Stimulated activated CD4-positive, alpha-beta T cell treated with anti-CD3 and anti-CD28 coated beads, Interleukin-4, amount 100 ng/mL, for 4 hours (primary cell): ENCODE measurements at places on chromosomes 3 and 15.

GRCh38 chr3:180698760-180699270, 19.5 kb upstream of the CCDC39 start:
- no peak for DNase-seq

DNA sequence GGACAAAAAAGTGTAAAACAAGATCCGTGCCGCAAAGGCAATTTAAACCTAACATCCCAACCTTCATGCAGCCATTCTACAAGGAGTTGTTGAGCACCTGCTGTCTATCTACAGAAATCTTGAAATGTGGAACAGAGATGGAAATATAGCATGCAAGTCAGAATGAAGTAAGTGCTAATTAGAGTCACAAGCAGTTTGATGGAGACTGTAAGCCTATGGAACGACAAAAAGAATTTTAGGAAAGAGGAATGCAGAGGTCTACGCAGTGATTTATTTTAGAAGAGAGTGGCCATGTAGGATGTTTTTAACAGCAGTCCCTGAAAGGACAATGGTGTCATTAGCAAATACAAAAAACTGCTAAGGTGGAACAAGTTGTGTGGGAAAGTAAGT, 851 bp upstream of the DCBLD2 start:
- no peak for DNase-seq

- no peak for DNase-seq
These were observed 172.8 kb upstream of the SATB1 start for GRCh38 chr3:18597919-18598318.

DNA sequence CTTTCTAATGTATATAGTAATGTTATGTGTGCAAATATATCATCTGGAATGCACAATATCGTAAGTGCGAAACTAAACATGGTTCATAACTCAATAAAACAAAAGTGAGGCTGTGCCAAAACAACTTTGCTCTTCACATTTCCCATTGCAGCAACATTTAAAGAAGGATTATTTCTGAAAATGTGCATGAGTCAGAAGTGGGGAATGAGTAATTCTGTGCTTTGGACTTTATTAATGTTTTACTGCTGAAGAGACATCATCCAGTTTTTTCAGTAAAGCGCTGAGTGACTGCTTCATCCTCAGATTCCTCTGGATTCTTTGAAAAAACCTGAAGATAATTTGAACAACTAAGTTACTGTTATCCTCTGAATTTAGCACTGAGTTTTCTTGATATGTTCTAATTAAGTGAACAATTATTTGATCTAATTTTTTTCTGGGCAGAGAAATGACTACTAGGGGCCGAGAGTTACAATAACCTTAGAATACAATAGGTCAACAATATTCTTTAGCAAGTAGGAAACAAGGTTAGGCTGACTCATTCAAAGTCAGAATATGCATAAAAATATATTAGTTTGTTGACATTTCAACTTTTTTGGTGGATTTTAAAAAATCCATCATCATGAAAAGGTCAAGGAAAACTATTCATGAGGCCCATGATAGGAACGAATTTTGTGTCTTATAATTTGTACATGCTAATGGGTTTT, 20.0 kb upstream of the PLCL2 start:
- no peak for DNase-seq

- no peak for DNase-seq
These were observed 11.1 kb upstream of the TMC3 start for GRCh38 chr15:81384891-81385720.

DNA sequence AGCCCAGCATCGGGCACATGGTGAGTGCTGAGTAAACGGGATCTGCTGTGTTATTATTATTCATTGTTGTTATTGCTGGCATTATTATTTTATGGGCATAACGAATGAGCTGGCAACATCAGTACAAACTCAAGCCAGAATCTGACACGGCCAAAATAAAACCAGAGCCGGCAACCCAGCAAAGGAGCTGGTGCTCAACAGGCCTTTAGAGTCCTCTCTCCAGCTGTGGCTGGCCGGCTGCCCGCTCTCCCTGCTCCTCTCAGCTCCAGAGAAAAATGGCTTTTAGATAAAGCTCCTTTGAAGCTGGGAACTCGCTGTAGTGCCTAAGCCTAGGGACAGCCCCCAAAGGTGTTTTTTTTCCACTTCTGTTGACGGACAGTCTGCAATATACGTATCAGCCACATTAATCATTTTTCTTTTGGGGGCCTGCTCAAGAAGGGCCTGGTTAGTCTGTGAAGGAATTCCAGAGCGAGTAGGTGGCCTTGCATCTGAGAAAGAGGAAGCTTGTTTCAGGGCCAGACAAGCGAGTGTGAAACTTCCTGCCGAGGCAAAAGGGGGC, 193.9 kb upstream of the UBE2E1 start:
- DNase-seq = no peak

DNA sequence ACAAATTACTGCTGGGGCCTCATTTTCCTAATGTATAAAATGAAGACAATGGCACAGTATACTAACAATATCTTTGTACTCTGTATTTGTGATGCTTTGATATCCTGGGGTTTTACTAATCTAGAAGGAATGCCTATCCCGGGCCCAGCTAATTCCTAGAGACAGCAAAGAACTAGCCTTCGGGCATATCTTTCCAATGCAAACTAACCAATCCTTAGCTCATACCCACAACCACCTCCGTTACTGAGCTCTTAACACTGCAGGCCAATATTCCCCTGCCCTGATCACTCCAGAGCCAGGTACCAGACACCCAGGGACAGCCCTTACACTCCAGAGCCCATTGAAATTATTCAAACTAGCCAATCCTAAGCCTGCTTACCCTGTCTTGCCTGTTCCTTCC, 309.0 kb downstream of the ULK4 start:
- no peak for DNase-seq
